ENCODE measurements at places on chromosomes 7 and 10.

DNA sequence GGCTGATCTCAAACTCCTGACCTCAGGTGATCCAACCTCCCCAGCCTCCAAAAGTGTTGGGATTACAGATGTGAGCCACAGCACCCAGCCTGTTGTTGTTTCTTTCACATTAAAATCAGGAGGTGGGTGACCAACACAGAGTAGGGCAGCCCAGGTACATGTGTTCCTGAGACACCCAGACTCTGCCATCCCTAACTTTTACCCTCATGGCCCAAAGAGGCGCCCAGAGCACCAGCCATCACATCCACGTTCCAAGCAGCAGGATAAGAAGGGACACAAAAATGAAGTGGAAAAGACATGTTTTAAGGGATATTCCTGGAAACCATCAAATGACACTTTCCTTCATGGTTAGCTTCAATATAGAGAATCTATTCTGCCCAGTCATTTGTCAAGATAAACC is 159.6 kb upstream of the KLF6 start:
- H3K27me3 ChIP-seq, result no peaks in the 10 kb centered on the region
- no peak for DNase-seq
- H3K4me1 ChIP-seq, result no peaks in the 10 kb centered on the region

- H3K27me3 ChIP-seq, result peaks cover 4% of the 10 kb centered on the region
- no peaks in the 10 kb centered on the region for H3K4me1 ChIP-seq
- no peaks in the 10 kb centered on the region for H3K36me3 ChIP-seq
Measured at GRCh38 chr7:157613575-157614322, 276.9 kb downstream of the DNAJB6 start.

GRCh38 chr10:44906486-44906885 is 4.7 kb upstream of the TMEM72 start:
- H3K27me3 ChIP-seq, result no peaks in the 10 kb centered on the region
- no peaks in the 10 kb centered on the region for H3K4me1 ChIP-seq
- no peak overlapping the region for H3K4me3 ChIP-seq
- DNase-seq, result no peak

DNA sequence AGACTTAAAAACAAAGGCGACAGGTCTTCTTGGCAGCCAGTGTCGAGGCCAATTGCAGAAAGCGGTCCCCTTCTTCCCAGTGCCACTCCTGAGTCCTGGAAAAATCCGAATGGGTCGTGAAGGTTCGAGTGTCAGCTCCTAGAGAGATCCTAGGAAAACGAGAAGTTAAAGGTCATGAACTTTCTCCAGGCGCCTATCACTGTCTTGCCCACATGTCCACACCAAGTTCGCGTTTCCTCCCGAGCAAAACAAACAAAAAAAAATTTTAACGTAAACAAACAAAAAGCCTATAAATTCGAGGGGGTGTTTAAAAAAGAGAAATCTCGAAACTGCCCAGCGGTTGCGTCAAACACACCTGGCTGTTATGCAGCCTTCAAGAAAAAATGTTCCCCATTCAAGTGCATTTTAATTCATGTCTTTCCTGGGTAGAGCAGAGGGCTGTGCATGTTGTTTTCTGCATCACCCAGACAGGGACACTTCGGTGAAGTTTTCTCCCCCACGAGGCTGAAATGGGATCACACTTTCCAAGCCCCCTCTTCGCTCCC is 1.5 kb downstream of the ARHGAP21 start:
- H3K4me3 ChIP-seq, result peak overlapping the region; percentile 86
- H3K27ac ChIP-seq, result peak overlapping the region; percentile 93
- H3K27me3 ChIP-seq, result no peaks in the 10 kb centered on the region
- H3K4me1 ChIP-seq, result peaks cover 45% of the 10 kb centered on the region
- DNase-seq, result no peak
- H3K36me3 ChIP-seq, result no peaks in the 10 kb centered on the region

All from lower lobe of right lung (tissue), 2 donors.